Tibial artery (tissue), 4 donors: ENCODE measurements at places on chromosomes 12 and 14.

GRCh38 chr12:2826721-2827515 is 7.9 kb downstream of the NRIP2 start:
- no peaks in the 10 kb centered on the region for H3K27me3 ChIP-seq
- no peak overlapping the region for H3K4me3 ChIP-seq
- no peak overlapping the region for H3K27ac ChIP-seq

- no peaks in the 10 kb centered on the region for H3K27me3 ChIP-seq
- H3K4me1 ChIP-seq: peaks cover 4% of the 10 kb centered on the region
- H3K4me3 ChIP-seq: no peak overlapping the region
- no peak overlapping the region for H3K27ac ChIP-seq
- peaks cover 38% of the 10 kb centered on the region for H3K36me3 ChIP-seq
Observed at GRCh38 chr14:64522591-64523355, 17.8 kb upstream of the HSPA2 start.

DNA sequence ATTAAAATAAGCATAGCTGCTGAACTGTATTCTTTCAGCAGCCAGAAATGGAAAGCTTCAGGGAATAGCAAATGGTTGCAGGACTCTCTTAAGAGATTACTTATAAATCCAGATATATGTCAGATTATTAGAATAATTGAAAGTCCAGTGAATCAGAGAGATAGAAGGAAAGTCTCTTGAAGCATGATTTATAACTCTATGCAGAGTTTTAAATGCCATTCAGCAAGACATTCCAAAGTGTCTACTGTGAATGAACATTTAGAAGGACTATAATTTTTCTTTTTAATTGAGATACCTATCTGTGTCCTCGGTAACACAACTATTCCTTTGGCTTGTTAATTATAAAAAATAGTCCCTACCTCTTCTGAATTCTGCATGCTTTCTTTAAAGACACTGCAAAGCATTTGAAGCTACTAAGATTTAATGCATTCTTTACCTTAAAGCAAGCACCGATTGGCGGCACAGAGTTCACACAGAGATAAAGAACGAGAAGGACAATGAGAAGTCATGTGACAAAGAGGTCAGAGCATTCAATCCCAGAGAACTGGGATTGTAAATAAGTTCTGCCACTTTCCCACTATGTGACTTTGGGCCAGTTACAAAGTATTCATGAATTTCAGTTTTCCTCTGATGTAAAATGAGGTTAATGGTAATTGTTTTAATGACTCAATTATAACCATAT is 371.0 kb upstream of the ATP2B1 start:
- no peaks in the 10 kb centered on the region for H3K36me3 ChIP-seq
- no peak overlapping the region for H3K27ac ChIP-seq
- no peaks in the 10 kb centered on the region for H3K27me3 ChIP-seq
- H3K4me1 ChIP-seq: no peaks in the 10 kb centered on the region
- DNase-seq: no peak
- no peak overlapping the region for H3K4me3 ChIP-seq

DNA sequence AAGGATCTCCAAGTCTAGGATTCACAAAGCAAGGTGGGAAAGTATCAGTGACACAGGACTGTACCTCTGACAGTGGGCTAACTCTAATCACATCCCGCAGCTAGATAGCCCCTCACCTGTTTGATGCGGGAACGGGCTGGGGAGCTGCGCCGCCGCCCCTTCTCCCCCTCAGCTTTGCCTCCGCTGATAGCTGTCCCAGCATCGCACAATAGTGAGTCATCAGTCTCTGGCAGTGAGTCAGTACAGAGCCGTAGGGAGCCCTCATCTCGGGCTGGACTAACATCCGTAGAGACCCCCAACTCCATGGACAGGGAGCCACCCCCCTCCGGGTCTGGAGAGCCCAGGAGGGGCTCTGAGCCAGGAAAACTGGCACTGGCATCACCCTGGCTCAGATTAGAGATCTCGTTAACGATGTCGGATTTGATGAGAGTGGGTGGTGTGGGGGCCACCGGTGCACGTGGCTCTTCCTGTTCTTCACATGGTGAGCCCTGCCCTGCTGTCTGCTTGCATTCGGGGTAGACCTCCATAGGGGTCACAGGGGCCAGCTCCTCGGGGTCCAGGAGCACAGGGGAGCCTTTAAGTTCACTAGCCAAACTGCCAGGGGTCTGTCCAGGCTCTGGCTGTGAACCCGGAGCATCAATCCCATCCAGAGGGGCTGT is 10.9 kb downstream of the KMT2D start:
- peaks cover 2% of the 10 kb centered on the region for H3K4me1 ChIP-seq
- no peaks in the 10 kb centered on the region for H3K27me3 ChIP-seq
- DNase-seq: no peak
- H3K36me3 ChIP-seq: peaks cover 100% of the 10 kb centered on the region
- H3K27ac ChIP-seq: no peak overlapping the region

DNA sequence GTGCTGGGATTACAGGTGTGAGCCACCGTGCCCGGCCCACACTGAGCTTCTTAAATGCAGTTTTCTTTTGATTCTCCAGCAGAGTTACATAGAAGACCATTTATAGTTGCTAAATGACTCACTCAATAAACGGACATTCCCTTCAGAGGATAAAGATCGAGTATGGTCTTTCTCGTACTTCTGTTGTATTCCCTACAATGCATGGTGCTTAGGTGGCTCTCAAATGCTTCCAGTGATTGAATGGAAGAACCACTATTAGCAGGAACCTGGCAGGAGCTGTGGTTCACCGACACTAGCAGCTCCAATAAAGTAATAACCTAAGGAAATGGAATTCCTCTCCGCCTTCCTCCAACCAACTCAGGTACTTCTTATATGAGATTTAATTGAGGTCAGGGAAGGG is 3.9 kb upstream of the GPRC5A start:
- H3K27me3 ChIP-seq: no peaks in the 10 kb centered on the region
- no peaks in the 10 kb centered on the region for H3K36me3 ChIP-seq
- no peak overlapping the region for H3K4me3 ChIP-seq
- DNase-seq: no peak

- no peaks in the 10 kb centered on the region for H3K4me1 ChIP-seq
- peak overlapping the region; percentile 57 for H3K4me3 ChIP-seq
- no peaks in the 10 kb centered on the region for H3K27me3 ChIP-seq
- DNase-seq: peak; percentile 50
- peaks cover 8% of the 10 kb centered on the region for H3K36me3 ChIP-seq
- peak overlapping the region; percentile 60 for H3K27ac ChIP-seq
Observed at GRCh38 chr12:52007158-52007921, 594 bp downstream of the TAMALIN start.

- no peaks in the 10 kb centered on the region for H3K27me3 ChIP-seq
- peaks cover 80% of the 10 kb centered on the region for H3K36me3 ChIP-seq
- H3K4me3 ChIP-seq: no peak overlapping the region
- no peak overlapping the region for H3K27ac ChIP-seq
- no peak for DNase-seq
Observed at GRCh38 chr12:117155278-117156060, 34.8 kb downstream of the FBXO21 start.

DNA sequence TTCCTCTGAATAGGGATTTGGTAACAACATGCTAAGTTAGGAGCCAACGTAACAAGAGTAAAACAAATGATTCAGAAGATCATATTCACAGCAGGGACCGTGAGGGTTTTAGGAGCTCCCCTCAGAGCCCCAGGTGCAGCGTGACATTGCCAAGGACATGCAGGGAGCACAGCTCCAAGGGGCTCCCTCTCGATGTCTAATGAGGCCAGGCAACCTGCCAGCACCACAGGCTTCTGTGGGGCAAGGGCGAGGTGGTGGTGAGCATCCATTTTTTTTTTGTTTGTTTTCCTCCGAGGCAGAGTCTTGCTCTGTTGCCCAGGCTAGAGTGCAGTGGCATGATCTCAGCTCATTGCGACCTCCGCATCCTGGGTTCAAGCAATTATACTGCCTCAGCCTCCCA is 95.1 kb upstream of the PTPRB start:
- H3K4me3 ChIP-seq: no peak overlapping the region
- H3K36me3 ChIP-seq: no peaks in the 10 kb centered on the region
- no peak overlapping the region for H3K27ac ChIP-seq

DNA sequence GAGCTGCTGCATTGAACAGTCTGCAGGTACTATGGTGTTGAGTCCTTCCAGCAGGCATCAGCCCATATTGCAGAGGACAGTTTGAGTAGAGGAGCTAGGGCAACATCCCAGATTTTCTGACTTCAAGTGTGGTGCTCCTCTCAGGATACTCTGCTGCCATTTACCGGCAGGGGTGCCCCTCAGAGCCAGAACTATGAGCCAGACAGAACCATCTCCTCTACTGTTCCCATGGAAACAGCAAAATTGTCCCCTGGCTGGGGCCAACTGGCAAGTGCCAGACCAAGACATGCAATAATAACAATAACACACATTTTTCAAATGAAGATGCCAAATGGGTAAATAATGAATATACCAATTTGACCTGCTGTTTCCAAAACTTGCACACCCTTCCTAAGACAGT is 102.9 kb downstream of the ADCK1 start:
- DNase-seq: no peak
- H3K4me3 ChIP-seq: no peak overlapping the region
- no peaks in the 10 kb centered on the region for H3K36me3 ChIP-seq
- H3K27me3 ChIP-seq: no peaks in the 10 kb centered on the region
- H3K4me1 ChIP-seq: no peaks in the 10 kb centered on the region
